Kidney (tissue), 22 donors: ENCODE measurements at places on chromosomes 13 and 19. TPM values are rescaled to one million over a fixed set of nuclear protein-coding genes. Genes with fewer than 3 reads are reported as not detected.

DNA sequence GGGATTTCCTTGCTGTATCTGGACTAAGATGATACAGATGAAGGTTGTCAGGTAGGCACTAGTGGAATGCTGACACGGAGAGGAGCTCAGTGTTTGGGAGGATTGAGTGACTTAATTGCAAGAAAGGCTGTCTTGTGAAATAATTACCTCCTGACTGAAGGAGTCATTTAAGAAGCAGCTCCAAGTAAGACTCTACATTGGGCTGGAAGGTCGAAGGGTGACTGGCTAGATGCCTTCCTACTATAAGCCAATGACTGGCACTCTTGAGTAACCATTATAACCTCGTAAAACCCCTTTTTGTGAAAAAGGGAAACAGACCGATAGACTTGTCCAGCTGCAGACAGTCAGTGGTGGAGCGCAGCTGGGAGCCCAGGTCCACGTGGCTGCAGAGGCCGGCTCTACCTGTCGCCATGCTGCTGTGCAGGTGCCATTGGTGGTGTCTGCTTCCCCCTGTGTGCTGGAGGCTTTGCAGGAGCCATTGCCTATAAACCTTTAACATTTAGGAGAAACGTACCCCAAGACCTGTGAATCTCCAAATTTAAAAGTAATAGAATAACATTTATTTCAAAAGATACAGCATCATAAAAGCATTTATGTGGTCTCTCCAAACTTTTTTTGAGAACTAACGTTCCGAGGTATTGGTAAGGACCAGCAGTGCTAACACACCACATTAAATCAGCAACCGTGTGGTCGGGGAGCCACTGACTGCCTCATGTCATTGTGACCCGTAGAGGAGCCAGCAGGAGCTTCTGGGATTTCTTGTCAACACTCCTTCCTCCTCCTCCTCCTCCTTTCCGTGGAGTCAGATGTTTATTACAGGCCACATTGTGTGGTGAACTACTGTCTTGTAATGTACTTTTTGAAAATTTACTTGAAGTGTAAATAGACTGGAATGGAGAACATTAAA, 80.4 kb upstream of the TEX29 start:
- peaks cover 5% of the 10 kb centered on the region for H3K36me3 ChIP-seq
- no peaks in the 10 kb centered on the region for H3K4me1 ChIP-seq
- H3K4me3 ChIP-seq: no peak overlapping the region
- H3K27me3 ChIP-seq: no peaks in the 10 kb centered on the region
- no peak overlapping the region for H3K27ac ChIP-seq

GRCh38 chr13:19068691-19069090, 112.9 kb downstream of the TUBA3C start:
- no peaks in the 10 kb centered on the region for H3K27me3 ChIP-seq
- no peak overlapping the region for H3K27ac ChIP-seq
- no peaks in the 10 kb centered on the region for H3K36me3 ChIP-seq
- H3K4me3 ChIP-seq: no peak overlapping the region

TFDP1 gene
- 46.9 TPM for total RNA-seq

GRCh38 chr13:59300355-59301173, 863.2 kb downstream of the DIAPH3 start:
- no peak overlapping the region for H3K27ac ChIP-seq
- no peaks in the 10 kb centered on the region for H3K27me3 ChIP-seq
- H3K4me1 ChIP-seq: no peaks in the 10 kb centered on the region
- no peaks in the 10 kb centered on the region for H3K36me3 ChIP-seq
- no peak for DNase-seq

SULT2A1 gene
- total RNA-seq: not detected

NCCRP1 gene
- total RNA-seq: 0.60 TPM

ZNF585A gene
- 10.2 TPM for total RNA-seq

GRCh38 chr13:109345433-109345941, 440.9 kb downstream of the IRS2 start:
- H3K4me3 ChIP-seq: no peak overlapping the region
- H3K27ac ChIP-seq: no peak overlapping the region
- no peaks in the 10 kb centered on the region for H3K36me3 ChIP-seq
- H3K4me1 ChIP-seq: no peaks in the 10 kb centered on the region

- peak overlapping the region; percentile 93 for H3K27ac ChIP-seq
- peaks cover 16% of the 10 kb centered on the region for H3K4me1 ChIP-seq
- peaks cover 5% of the 10 kb centered on the region for H3K36me3 ChIP-seq
- H3K4me3 ChIP-seq: peak overlapping the region; percentile 79
- no peaks in the 10 kb centered on the region for H3K27me3 ChIP-seq
- peak; percentile 87 for DNase-seq
Observed at GRCh38 chr13:19959141-19959830, 759 bp downstream of the ZMYM2 start.

DNA sequence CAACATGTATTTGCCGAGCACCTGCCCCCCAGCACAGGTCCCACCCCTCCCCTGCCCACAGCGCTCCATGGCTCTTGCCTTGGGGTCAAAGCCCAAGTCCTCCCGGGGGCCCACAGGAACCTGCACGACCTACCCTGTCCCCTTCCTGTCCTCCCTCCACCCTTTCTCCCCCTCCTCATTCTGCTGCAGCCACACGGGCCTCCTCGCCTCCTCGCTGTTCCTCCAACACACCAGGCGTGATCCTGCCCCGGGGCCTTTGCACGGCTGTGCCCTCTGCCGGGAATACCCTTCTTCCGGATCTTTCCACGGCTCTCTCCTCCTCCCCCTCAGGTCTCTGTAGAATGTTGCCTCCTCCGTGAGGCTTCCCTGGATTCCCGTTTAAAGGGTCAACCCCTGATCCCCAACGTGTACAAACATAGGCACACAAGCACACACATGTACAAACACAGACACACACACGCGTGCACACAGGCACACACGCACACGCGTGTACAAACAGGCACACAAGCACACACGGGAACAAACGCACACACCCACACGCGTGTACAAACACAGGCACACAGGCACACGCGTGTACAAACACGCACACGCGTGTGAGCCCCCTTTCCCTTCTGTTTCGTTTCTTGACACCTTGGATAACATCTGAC, 2.8 kb downstream of the MADCAM1 start:
- H3K36me3 ChIP-seq: no peaks in the 10 kb centered on the region
- H3K4me1 ChIP-seq: no peaks in the 10 kb centered on the region
- DNase-seq: no peak
- H3K4me3 ChIP-seq: no peak overlapping the region

DNA sequence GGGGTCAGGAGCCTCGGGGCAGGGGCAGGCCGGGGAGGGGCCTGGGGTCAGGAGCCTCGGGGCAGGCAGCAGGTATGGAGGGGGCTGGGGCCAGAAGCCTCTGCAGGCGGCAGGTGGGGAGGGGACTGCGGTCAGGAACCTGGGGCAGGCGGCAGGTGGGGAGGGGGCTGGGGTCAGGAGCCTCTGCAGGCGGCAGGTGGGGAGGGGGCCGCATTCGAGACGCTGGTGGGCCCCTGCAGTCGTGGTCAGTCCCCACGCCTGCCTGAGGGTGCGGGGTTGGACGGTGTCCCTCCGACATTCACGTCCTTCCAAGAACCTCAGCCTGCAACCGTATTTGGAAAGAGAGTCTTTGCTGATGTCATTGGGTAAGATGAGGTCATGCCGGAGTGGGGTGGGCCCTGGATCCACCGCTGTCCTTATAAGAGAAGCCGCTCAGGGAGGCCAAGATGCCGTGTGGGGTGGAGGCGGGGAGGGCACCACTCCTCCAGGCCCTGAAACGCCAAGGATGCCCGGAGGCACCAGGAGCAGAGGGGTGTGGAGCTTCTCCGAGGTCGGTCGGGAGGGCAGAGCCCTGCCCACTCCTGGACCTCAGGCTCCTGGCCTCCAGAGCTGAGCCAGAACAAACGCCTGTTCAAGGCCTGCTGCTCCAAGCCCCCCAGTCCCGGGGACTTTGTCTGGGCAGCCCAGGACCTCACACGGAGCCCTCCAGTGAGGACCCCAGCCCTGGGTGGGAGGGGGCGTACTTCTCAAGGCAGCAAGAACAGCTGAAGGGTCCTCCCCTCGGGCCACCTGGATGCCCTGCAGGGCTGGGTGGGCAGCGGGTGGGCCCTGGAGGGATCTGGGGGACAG, 30.1 kb downstream of the PIP5K1C start:
- no peaks in the 10 kb centered on the region for H3K36me3 ChIP-seq
- no peaks in the 10 kb centered on the region for H3K27me3 ChIP-seq
- peak overlapping the region; percentile 95 for H3K27ac ChIP-seq
- no peaks in the 10 kb centered on the region for H3K4me1 ChIP-seq
- no peak overlapping the region for H3K4me3 ChIP-seq
- peak; percentile 53 for DNase-seq

- H3K36me3 ChIP-seq: no peaks in the 10 kb centered on the region
- H3K27ac ChIP-seq: no peak overlapping the region
- no peaks in the 10 kb centered on the region for H3K27me3 ChIP-seq
- DNase-seq: no peak
- no peaks in the 10 kb centered on the region for H3K4me1 ChIP-seq
Observed at GRCh38 chr13:73222627-73223305, 164.0 kb downstream of the KLF5 start.

GRCh38 chr19:16153582-16154336, 10.3 kb downstream of the HSH2D start:
- H3K36me3 ChIP-seq: no peaks in the 10 kb centered on the region
- H3K27me3 ChIP-seq: no peaks in the 10 kb centered on the region
- no peak overlapping the region for H3K4me3 ChIP-seq
- H3K4me1 ChIP-seq: no peaks in the 10 kb centered on the region

TMEM86B gene
- 3.3 TPM for total RNA-seq

GRCh38 chr19:16283210-16284061, 41.2 kb upstream of the KLF2 start:
- peak overlapping the region; percentile 93 for H3K27ac ChIP-seq
- peak; percentile 66 for DNase-seq
- no peak overlapping the region for H3K4me3 ChIP-seq
- H3K36me3 ChIP-seq: no peaks in the 10 kb centered on the region
- no peaks in the 10 kb centered on the region for H3K27me3 ChIP-seq

DNA sequence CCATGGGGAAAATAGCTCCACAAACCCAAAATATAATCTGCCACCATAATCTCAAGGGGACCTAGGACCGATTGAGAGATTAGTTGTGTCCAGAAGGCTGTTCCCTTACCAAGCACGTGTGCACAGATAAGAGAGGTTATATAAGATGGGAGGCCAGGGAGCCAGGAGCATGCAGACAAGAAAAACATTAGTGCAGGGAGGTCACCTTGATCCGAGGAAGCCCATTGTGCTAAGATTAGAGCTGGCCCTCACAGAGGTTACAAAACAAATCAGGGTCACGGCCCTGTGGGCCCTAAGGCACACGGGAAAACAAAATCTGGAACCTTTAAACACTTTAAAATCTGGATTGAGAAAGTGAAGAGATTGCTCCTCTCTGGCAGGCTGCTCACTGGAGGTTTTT, 37.7 kb downstream of the RGCC start:
- H3K36me3 ChIP-seq: no peaks in the 10 kb centered on the region
- H3K4me3 ChIP-seq: no peak overlapping the region
- H3K27ac ChIP-seq: no peak overlapping the region
- H3K27me3 ChIP-seq: no peaks in the 10 kb centered on the region
- no peak for DNase-seq

DNA sequence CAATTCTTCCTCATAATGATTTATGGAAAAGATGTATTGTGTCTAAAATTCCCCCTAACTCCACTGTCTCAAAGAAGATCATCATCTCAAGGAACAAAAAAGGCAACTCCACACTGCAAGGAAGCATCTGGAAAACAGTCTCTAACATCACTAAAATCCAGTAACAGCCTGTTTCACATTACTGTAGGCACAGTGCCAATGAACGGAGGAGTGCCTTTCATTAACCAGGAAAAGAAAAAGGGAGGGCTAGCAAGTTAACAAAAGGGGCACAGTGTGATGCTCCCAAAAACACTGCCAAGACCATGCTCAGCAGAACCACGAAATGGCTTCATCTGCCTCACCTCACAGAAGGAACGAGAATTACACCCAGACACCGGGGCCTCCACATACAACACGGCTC, 8.5 kb downstream of the TMTC4 start:
- no peak overlapping the region for H3K27ac ChIP-seq
- H3K4me3 ChIP-seq: no peak overlapping the region
- H3K4me1 ChIP-seq: no peaks in the 10 kb centered on the region
- no peak for DNase-seq
- H3K27me3 ChIP-seq: no peaks in the 10 kb centered on the region

- no peak overlapping the region for H3K4me3 ChIP-seq
- DNase-seq: no peak
- no peaks in the 10 kb centered on the region for H3K4me1 ChIP-seq
- no peak overlapping the region for H3K27ac ChIP-seq
- H3K27me3 ChIP-seq: no peaks in the 10 kb centered on the region
Observed at GRCh38 chr13:83798731-83799130, 83.5 kb downstream of the SLITRK1 start.

IGFL3 gene
- not detected for total RNA-seq

GRCh38 chr13:29429286-29429900, 166.1 kb downstream of the SLC7A1 start:
- H3K36me3 ChIP-seq: no peaks in the 10 kb centered on the region
- no peaks in the 10 kb centered on the region for H3K4me1 ChIP-seq
- no peak overlapping the region for H3K4me3 ChIP-seq
- DNase-seq: no peak

DNA sequence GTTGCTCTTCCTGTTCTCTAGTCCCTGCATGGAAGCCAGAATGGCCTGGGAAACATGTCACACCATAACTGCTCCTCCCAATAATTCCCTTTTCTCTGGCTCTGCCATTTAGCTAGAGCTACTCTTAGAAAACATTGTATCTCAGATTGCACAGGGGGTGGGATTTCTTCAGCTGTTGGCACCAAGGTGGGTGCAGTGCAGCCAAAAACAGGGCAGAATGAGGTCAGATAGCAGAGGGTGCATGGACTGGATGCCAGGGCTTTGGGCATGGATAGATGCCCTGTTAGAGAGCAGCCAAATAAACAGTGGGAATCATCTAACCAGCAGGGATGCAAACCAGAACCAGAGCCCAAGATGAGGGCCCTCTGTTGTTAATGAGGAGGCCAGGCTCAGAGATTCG, 4.9 kb upstream of the AMER2 start:
- no peaks in the 10 kb centered on the region for H3K4me1 ChIP-seq
- no peak for DNase-seq
- H3K27ac ChIP-seq: no peak overlapping the region
- H3K4me3 ChIP-seq: no peak overlapping the region
- peaks cover 7% of the 10 kb centered on the region for H3K27me3 ChIP-seq

DNA sequence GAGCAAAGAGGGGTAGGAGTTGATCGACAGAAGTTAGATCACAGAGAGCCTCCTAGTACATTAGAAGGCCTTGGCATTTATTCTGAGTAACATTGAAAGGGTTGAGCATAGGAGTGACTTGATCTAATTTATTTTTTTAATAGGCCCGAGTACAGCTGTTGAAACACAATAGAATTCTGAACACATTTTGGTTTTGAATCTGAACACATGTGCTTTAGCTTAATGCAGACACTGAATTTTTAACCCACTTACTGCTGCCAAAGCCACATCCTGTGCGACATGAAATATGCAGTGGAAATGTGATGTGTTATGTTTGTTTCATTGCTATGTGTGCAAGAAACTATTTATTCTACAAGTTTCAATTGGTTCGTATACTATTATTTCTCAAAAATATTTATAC, 1505.9 kb downstream of the PCDH9 start:
- H3K4me1 ChIP-seq: no peaks in the 10 kb centered on the region
- no peaks in the 10 kb centered on the region for H3K36me3 ChIP-seq
- no peaks in the 10 kb centered on the region for H3K27me3 ChIP-seq
- DNase-seq: peak; percentile 34
- no peak overlapping the region for H3K4me3 ChIP-seq
